Large intestine (tissue), 12 donors: ENCODE measurements at places on chromosomes 4 and X. TPM values are rescaled to one million over a fixed set of nuclear protein-coding genes. Genes with fewer than 3 reads are reported as not detected.

GRCh38 chr4:136121426-136121825 lies 1410.9 kb downstream of the PCDH18 start:
- no peak overlapping the region for H3K4me3 ChIP-seq
- H3K27me3 ChIP-seq: no peaks in the 10 kb centered on the region
- DNase-seq: no peak
- H3K4me1 ChIP-seq: no peaks in the 10 kb centered on the region

- DNase-seq: no peak
- H3K4me1 ChIP-seq: no peaks in the 10 kb centered on the region
- H3K27me3 ChIP-seq: no peaks in the 10 kb centered on the region
- no peak overlapping the region for H3K27ac ChIP-seq
- H3K36me3 ChIP-seq: no peaks in the 10 kb centered on the region
Measured at GRCh38 chrX:97931586-97931985, 1047.9 kb downstream of the RPA4 start.

DNA sequence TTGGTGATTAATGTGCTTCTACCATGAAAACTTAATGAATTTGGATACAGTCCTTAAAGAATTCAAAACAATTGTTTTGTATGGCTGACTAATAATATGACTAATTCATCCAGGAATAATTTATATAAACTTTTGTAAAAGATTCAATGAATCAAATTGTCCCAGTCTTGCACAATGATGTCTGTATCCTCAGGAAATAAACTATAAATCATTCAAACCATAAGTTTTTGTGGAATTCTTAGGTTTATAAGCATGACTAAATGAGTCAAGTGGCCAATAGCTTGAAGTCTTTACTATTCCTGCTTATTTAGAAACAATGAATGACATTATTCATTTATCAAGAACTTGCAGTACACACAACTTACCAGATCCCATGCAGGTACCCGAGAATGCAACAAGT lies 935.0 kb upstream of the INTU start:
- no peak for DNase-seq
- H3K27me3 ChIP-seq: no peaks in the 10 kb centered on the region
- no peak overlapping the region for H3K27ac ChIP-seq

DNA sequence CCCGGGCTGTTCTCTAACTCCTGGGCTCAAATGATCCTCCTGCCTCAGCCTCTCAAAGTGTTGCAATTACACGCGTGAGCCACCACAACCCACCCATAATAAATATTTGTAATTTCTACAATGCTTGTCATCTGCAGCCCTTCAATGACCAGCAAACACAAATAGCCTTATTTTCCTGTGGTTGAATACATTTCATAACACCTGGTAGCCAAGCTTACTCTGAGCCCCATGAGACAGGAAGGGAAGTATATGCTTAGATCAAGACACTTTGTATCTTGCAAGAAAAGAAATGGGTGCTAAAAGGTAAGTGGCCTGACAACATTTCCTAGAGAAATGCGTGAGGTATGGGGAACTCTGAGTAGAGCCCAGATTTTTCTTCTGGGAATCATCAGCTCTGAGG lies 56.9 kb upstream of the PDGFRA start:
- H3K4me3 ChIP-seq: no peak overlapping the region
- H3K27me3 ChIP-seq: no peaks in the 10 kb centered on the region
- H3K4me1 ChIP-seq: peaks cover 8% of the 10 kb centered on the region
- H3K27ac ChIP-seq: no peak overlapping the region
- no peaks in the 10 kb centered on the region for H3K36me3 ChIP-seq

DNA sequence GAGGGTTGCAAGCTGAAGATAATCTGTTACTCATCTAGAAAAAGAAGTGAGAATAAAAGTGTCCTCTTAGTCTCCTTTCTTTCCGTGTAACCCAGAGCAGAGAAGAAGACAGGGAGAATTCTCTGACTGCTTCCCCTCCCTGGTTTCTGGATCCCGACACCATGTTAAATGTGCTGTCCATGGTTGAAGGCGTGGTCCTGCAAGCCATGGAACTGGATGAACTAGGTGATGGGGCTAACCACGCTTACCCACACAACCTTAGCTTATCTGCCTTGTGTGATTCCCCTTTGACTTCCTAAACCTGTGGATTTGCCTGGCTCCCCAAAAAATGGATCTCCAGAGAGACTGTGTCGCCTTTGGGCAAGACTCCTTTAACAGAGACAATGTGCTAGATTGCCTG lies 907.6 kb downstream of the FSTL5 start:
- no peak overlapping the region for H3K4me3 ChIP-seq
- H3K4me1 ChIP-seq: no peaks in the 10 kb centered on the region
- H3K27me3 ChIP-seq: no peaks in the 10 kb centered on the region
- no peaks in the 10 kb centered on the region for H3K36me3 ChIP-seq
- DNase-seq: no peak
- no peak overlapping the region for H3K27ac ChIP-seq

- H3K36me3 ChIP-seq: no peaks in the 10 kb centered on the region
- no peak overlapping the region for H3K4me3 ChIP-seq
- H3K4me1 ChIP-seq: no peaks in the 10 kb centered on the region
- H3K27ac ChIP-seq: no peak overlapping the region
- no peaks in the 10 kb centered on the region for H3K27me3 ChIP-seq
- DNase-seq: no peak
Measured at GRCh38 chr4:155738548-155738947, 20.3 kb upstream of the GUCY1B1 start.

DNA sequence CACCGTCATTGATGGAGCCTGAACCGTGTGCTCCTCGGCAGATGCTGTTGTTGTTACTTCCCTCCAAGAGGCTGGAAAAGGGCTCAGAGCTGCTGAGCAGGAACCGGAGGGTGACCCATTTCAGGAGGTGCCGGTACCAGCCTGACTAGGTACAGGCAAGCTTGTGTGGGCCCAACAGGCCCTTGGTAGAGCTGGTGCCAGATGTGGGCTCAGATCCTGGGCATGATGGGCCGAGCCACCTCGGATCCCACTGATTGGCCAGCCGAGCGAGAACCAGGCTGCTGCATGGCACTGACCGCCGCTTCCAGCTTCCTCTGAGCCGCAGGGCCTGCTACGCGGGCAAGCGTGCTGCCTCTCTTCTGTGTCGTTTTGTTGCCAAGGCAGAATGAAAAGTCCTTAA lies 33.7 kb downstream of the NOP14 start:
- no peak overlapping the region for H3K4me3 ChIP-seq
- H3K36me3 ChIP-seq: peaks cover 72% of the 10 kb centered on the region
- peaks cover 30% of the 10 kb centered on the region for H3K4me1 ChIP-seq
- no peak for DNase-seq
- H3K27ac ChIP-seq: no peak overlapping the region

DNA sequence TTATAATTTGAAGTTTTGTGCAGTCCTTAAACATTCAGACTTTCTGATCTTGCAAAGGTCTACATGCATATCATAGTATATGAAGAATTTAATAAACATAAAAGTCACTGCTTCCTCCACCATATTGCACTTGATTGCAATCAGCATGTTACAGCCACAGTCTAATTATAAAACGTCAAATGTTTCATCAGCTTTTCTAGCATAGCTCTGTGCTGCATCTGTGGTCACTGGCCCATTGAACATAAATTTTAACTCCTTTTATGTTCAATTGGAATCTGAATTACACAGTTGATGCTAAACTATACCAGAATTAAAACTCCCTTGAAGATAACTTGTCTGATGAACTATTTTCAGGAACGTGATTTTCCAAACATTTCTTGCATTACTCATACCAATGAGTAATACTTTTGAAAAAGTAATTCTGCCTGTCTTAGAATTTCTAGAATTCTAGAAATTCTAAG lies 329.1 kb downstream of the GALNTL6 start:
- no peak overlapping the region for H3K27ac ChIP-seq
- no peak overlapping the region for H3K4me3 ChIP-seq
- no peaks in the 10 kb centered on the region for H3K36me3 ChIP-seq
- H3K4me1 ChIP-seq: no peaks in the 10 kb centered on the region

DNA sequence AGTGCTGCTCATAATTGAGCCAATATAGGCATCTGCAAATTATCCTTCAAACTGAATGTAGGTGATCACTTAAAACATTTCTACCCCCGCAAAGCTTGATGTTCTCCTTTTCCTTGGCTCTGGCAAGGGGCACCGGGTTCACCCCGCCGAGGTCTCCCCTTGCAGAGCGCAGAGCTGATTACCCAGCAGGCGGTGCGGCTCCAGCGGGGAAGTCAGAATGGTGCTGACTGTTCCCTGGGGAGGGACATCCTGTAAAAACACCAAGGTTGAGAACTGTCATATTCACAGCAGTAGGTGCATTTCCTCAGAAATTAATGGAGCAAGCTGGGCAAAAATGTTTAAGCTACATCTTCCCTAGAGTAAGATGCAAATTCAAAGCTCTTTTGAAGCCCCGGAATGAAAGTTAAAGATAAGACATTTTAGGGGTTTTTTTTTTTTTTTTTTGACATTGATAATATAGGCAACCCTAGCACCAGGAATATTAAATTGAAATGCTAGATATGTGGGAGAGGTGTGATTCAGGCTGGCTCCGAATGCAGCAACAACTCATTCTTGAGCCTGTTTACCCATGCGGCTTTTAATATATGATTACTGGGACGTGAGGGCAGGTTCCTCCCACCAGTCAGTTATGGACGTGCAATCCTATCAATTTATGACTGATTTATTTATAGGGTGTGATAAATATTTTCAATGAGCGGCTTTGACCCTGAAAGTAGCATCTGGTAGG lies 767.3 kb upstream of the TENM3 start:
- no peak overlapping the region for H3K27ac ChIP-seq
- H3K27me3 ChIP-seq: peaks cover 7% of the 10 kb centered on the region
- H3K36me3 ChIP-seq: no peaks in the 10 kb centered on the region
- peak overlapping the region; percentile 7 for H3K4me3 ChIP-seq

DNA sequence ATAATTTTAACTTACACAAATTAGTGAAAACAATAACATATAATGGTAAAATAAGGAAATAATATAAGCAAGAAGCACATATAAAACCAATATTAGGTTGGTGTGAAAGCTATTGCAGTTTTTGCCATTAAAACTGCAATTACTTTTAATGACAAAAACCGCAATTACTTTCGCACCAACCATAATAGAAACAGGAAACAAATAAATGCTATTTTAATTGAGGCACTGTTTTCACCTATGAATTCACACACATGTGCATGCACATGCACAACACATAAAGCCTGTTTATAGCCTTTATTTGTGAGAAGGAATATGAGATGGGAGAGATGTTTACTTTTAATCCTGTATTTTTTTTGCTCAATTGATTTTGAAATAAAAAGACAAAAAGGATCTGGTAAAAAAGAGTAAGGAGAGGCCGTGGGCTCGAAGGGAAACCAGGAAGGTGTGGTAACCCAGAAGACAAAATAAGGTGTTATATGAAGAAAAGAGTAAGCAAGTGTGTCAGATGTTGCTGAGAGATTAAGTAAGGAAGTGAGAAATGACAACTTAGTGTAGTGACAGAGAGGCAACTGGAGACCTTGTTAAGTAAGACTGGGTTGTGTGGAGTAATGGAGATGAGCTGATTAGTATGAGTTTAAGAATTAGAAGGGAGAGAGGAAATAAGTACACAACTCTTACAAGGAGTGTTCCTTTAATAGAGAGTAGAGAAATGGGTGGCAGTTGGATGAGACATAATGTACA lies 69.0 kb downstream of the KLHL13 start:
- peaks cover 3% of the 10 kb centered on the region for H3K4me1 ChIP-seq
- no peak overlapping the region for H3K4me3 ChIP-seq
- H3K27me3 ChIP-seq: no peaks in the 10 kb centered on the region
- no peak overlapping the region for H3K27ac ChIP-seq

GRCh38 chr4:76558396-76559235 lies 123.6 kb downstream of the SHROOM3 start:
- DNase-seq: no peak
- H3K36me3 ChIP-seq: no peaks in the 10 kb centered on the region

DNA sequence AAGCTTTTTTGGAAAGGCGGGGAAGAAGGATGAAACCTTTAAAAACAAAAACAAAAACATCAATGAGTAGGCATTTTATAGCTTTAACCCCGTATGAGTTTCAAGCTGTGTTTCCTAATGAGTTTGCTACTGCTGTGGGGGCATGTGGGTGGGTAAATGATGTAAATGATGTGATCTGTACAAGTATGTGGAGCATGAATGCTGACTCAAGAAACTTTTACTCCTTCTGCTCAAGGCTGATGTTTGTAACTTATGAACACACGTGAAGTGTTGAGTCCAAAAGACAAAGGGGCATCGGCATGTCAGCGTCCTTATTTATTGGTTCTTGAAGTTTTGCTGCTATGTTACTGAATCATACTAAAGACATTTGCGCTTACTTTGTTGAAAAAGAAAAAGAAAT lies 76.9 kb downstream of the CLCN4 start:
- no peak overlapping the region for H3K4me3 ChIP-seq
- no peaks in the 10 kb centered on the region for H3K27me3 ChIP-seq
- no peak for DNase-seq
- no peaks in the 10 kb centered on the region for H3K4me1 ChIP-seq
- no peaks in the 10 kb centered on the region for H3K36me3 ChIP-seq
- no peak overlapping the region for H3K27ac ChIP-seq

- no peak overlapping the region for H3K27ac ChIP-seq
- H3K4me1 ChIP-seq: peaks cover 9% of the 10 kb centered on the region
- no peaks in the 10 kb centered on the region for H3K27me3 ChIP-seq
- H3K36me3 ChIP-seq: peaks cover 6% of the 10 kb centered on the region
- no peak for DNase-seq
Measured at GRCh38 chr4:6710996-6711395, 1.3 kb upstream of the MRFAP1L1 start.

PASD1 gene
- not detected for polyA plus RNA-seq

GAGE12J gene
- polyA plus RNA-seq: not detected

GRID2 gene
- polyA plus RNA-seq: 0.57 TPM

MEPE gene
- not detected for polyA plus RNA-seq

IL2 gene
- 0.24 TPM for polyA plus RNA-seq

HHIP gene
- polyA plus RNA-seq: 18.6 TPM
